ENCODE measurements at places on chromosomes 7 and 10. TPM values are rescaled to one million over a fixed set of nuclear protein-coding genes. Genes with fewer than 3 reads are reported as not detected.

OPALIN gene
- not detected for total RNA-seq

RPP38 gene
- 33.6 TPM for total RNA-seq

MYH16 gene
- 0.50 TPM for total RNA-seq

CDNF gene
- 1.1 TPM for total RNA-seq

FANK1 gene
- total RNA-seq = 2.2 TPM

OR2A14 gene
- not detected for total RNA-seq

ABLIM1 gene
- 31.1 TPM for total RNA-seq

FKBP9 gene
- 78.2 TPM for total RNA-seq

NPY gene
- not detected for total RNA-seq

OR6V1 gene
- total RNA-seq = not detected

GCK gene
- not detected for total RNA-seq

TBC1D12 gene
- total RNA-seq = 6.5 TPM

ACTL6B gene
- total RNA-seq = not detected

LIPM gene
- total RNA-seq = not detected

TAS2R4 gene
- 0.07 TPM for total RNA-seq

All from A549 treated with Mapracorat at 1 μM for 4 hours (cell line).